ENCODE measurements at places on chromosomes 6 and 20.

GRCh38 chr6:96138406-96138805, 122.6 kb downstream of the FUT9 start:
- no peak for DNase-seq

DNA sequence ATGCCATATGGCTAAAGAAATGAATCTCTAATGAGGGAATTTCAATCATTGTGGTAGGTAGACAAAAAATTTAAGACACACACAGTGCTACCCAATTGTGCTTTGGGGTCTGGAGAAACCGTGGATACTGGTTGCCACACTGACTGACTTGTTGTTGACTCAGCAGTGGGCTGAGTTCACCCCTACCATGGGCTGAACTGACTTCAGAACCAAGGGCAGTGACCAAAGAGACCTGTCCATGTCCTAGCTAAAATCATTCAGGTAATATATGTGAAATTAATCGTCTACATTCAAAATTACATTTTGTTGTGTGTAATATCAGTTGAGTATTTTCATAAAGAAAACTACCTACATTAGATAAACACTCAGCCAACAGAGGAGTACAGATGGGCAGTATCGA, 131.6 kb downstream of the PDE7B start:
- DNase-seq: no peak

DNA sequence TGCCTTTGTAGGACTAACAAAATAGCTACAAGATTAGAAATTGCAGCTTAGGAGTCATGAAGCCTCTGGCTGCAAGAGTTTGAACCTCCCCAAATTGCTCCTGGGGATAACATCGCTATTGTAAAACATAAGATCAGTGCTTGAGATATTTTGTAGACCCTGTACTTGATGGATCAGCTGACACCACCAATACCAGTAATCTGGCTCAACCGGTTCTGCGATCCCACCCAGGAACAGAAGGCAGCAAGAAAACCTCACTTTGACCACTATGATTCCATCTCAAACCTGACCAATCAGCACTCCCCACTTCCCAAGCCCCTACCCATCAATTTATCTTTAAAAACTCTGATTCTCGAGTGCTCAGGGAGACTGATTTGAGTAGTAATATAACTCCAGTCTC, 265.7 kb upstream of the PRND start:
- no peak for DNase-seq

DNA sequence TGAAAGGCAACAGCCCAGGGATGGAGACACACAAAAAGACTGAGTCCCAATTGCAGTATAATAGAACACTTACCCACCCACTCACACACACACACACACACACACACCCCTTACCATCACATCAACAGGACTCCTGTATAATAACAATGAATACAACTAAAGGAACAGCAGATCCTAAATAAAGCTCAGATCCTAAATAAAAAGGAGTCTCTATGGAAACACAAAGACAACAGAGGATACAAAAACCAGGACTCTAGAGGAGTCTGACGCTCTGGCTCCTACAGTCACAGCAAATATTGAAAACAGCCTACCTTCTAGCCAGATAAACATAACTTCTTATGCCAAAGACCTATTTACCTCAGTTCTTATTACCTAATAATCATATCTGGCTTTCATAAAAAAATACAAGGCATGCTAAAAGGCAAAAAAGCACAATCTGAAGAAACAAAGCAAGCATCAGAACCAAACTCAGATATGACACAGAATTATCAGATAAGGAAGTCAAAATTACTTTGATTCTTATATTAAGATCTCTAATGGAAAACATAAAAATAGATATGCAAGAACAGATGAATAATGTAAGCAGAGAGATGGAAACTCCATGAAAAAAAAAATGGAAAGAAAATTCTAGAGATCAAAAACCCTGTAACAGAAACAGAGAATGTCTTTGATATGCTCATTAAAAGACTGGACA, 134.9 kb downstream of the MMUT start:
- DNase-seq: no peak

GRCh38 chr6:112199001-112199403, 55.4 kb downstream of the LAMA4 start:
- no peak for DNase-seq

GRCh38 chr6:143060806-143061596, at the start of gene AIG1:
AIG1 (plus strand) TSS chr6:143060889; CDS start chr6:143060926, 37 bp downstream.
- DNase-seq: peak; percentile 54

DNA sequence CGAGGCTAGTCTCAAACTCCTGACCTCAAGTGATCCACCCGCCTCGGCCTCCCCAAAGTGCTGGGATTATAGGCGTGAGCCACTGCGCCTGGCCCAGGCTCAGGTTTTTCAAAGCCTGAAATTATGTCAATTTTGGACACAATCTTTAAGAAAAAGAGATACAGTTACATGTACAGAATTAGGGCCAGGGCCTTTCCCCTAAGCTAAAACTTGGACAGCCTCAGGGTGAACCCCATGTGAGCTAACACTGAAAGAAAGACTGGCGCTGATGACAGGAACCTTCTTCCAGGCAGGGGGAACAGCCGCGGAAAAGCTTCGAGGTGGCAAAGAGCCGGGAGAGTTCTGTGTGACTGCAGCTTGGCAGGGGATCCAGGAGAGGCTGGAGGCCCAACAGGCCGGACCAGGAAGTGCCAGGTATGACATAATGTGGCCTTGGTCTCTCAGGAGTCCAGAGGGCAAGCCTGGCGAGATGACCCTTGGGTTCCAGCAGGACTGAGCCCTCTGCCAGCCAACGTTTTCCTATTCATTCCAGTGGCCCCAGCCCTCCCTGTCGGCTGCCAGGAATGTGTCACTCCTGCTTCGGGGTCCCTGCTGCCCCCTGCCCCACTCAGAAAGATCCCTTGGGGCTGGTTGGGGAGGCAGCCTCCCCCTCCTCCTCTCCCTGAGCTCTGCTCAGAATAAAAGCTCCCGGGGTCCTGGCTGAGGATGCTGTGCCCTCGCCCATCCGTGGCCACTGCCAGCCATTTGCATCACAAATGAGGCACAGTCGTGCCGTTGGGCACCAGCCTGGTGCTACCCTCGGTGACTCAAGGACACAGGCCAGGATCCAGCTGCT, 37.3 kb downstream of the RBM38 start:
- DNase-seq: no peak

DNA sequence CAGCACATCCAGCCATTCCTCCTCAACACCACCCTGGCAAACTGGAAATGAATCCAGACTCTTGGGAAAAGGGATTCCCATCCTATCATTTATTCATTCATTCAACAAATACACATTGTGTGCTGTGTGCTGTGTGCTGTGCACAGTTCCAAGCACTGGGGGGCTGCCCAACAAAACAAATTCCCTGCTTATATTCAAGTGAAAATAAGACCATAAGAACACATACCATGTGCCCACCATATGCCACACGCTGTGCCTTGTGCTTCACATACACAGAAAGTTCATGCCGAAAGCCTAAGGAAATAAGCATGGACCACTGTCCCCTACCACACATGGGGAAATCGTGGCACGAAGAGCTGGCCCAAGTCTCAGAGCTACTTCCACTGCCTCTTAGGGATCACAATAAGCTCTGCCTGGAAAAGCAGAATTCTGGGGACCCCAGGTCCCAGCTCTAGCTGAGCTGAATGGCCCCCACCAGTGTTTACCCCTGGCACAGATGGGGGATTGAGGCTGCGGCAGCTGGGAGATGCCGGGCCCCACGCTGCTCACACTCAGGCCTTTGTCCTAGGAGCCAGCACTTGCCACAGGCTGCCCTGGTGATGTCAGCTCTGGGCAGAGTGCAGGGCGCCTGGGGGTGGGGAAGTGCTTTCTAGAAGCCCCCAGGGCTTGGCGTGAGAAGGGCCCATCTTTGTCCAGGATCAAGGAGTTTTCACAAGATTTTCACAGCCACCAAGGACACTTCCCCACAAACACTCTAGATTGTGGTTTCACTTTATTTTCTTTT, 99.6 kb downstream of the PREX1 start:
- DNase-seq: no peak

- DNase-seq: no peak
These were observed 11.2 kb upstream of the HEY2 start for GRCh38 chr6:125738276-125738675.

DNA sequence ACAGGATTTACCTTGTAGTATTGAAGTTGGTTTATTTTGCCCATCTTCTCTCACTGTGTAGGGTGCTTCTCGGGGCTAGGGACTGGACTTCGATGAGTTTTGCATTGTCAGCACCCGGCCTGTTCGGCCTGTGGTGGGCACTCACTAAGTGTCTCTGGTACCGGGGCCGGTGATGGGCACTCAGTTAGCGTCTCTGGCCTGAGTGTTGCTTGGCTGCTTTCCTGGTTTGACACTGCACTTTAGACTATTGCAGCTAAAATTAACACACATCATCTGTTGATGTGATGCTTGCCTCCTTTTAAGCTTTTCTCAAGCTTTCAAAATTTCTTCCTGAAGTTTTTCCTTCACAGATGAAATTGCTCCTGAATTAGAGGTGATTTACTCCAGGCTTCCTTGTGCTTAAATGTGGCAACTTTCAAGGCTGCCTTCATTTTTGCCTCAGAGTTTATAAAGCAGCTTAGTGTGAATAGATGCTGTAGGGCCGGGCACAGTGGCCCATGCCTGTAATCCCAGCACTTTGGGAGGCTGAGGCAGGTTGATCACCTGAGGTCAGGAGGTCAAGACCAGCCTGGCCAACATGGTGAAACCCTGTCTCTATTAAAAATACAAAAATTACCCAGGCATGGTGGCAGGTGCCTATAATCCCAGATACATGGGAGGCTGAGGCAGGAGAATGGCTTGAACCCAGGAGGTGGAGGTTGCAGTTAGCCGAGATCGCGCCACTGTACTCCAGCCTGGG, 41.7 kb upstream of the TULP4 start:
- no peak for DNase-seq

GRCh38 chr6:166330612-166331011, 11.7 kb downstream of the SFT2D1 start:
- no peak for DNase-seq

GRCh38 chr6:6984585-6985366, 123.0 kb upstream of the RREB1 start:
- no peak for DNase-seq

DNA sequence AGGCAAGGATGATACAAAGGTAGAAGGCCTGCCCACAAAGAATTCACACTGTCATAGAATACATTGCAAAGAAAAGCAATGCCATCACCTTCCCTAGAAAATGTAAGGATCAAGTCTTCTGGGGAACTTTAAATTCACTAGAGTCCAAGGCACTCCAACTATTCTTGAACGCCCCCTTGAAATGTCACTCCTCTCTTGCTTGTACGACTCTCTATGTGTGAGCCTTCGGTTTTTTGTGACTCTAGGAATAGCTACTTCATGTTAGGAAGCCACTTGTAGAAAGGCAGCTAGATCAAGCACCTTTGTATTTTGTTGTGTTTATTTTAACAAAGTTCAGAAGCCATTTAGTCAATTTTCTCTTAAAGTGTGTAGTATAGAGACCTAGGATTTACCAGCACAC, 159.2 kb upstream of the ARID1B start:
- no peak for DNase-seq

- no peak for DNase-seq
These were observed 52.0 kb downstream of the FRK start for GRCh38 chr6:116008470-116009243.

GRCh38 chr6:165605182-165605875, 57.7 kb downstream of the PDE10A start:
- no peak for DNase-seq

DNA sequence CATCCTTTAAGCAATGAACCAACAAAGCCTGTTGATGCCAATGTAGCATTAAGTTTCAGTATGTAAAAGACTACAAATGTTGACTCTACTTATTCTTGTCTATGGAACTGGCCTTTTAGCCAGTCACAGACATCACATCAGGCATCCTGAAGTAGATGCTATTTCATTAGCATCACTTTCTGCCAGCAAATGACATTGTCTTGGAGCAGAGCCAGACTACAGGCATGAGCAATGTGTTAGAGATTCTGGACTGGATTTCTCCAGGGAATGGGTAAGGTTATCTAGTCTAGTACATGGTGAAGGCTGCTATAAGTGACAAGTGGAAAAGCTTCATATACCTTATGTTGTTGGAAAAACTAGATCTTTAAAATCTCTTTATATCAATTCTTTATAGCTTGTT, 142.9 kb downstream of the ADGRB3 start:
- no peak for DNase-seq

DNA sequence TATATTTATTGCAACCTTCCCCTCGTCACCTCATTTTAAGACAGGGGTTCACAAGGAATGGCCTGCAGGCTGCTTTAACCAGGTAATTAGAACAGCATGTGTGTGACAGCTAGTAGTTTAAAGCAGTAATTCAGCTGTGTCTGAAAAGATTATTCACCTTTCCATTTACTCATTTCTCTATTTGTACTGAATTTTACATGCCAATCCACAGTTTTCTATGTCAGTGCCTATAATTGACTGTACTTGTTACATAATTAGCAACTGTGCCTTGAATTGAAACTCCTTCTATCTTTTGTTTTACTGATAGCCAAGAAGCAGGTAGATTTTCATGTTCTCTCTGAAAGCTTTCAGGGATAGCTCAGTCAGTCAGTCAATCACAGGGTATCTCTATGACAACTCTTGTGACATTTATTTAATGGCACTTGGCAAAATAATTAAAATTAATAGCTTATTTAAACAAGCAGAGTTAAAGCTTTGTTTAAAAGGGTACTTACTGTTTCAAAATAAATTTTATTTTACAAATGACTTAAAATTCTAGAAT, 214.0 kb downstream of the ZFAND3 start:
- peak; percentile 27 for DNase-seq

GRCh38 chr6:33410711-33411631, at the start of gene PHF1:
PHF1 (plus strand) TSS chr6:33411014; CDS start chr6:33412264, 1,250 bp downstream.
- DNase-seq: peak; percentile 72

DNA sequence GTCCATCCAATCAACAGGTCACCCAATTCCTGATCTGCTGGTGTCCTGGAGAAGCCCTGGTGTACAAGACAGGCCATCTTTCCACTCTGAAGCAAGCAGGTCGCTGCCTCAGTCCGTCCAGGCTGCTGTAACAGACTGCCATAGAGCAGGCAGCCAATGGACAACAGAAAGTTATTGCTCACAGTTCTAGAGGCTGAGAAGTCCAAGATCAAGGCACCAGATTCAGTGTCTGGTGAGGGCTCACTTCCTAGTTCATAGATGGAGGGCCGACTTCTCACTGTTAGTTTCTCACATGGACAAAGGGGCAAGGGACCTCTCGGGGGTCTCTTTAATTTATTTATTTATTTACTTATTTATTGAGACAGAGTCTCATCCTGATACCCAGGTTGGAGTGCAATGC, 74.8 kb downstream of the CD24 start:
- DNase-seq: no peak

DNA sequence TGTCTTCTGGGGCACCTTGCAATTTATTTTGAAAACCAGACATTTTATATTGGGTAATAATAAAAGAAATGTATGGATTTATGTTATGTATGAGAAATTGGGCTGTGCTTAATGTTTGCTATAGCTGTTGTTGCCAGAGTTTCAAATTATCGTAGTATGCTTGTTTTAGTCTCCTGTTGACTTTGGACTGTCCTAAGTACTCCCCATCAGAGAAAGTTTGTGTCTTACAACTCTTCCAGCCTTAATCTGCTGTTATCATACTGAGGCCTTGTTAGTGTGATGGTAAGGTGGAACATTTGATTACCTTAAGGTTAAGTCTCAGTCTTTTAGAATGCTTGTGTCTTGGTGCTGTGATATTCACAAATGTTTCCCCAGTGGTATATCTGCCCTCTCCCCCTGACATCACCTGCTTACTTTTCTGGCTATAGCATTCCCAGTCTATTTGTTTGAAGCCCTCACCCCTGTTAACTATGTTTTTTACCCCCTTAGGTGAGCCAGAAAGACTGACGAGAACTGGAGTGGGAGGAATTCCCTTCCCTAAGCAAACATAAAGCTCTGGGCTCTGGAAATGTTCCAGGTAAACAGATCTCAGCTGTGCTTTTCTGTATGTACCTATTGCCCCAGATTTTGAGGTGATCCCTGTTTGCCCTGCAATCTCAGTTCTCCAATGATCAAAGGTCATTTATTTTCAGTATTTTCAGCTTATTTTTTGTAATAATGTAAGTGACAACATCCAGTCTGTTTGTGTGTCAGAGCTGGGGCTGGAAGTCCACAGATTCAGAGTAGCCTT, 581.1 kb upstream of the CITED2 start:
- no peak for DNase-seq
